Activated CD4-positive, alpha-beta T cell treated with anti-CD3 and anti-CD28 coated beads for 36 hours (primary cell): ENCODE measurements at places on chromosomes 11 and 22. TPM values are rescaled to one million over a fixed set of nuclear protein-coding genes. Genes with fewer than 3 reads are reported as not detected.

- no peak overlapping the region for H3K27ac ChIP-seq
- no peaks in the 10 kb centered on the region for H3K4me1 ChIP-seq
- peaks cover 20% of the 10 kb centered on the region for H3K27me3 ChIP-seq
- no peak overlapping the region for H3K4me3 ChIP-seq
- no peaks in the 10 kb centered on the region for H3K36me3 ChIP-seq
Measured at GRCh38 chr22:35124691-35125219, 58.8 kb downstream of the ISX start.

- H3K4me3 ChIP-seq: no peak overlapping the region
- peak; percentile 30 for DNase-seq
- H3K27me3 ChIP-seq: peaks cover 36% of the 10 kb centered on the region
- no peak overlapping the region for H3K27ac ChIP-seq
- no peaks in the 10 kb centered on the region for H3K36me3 ChIP-seq
Measured at GRCh38 chr11:107741044-107741823, 29.4 kb upstream of the SLN start.

- H3K4me1 ChIP-seq: peaks cover 30% of the 10 kb centered on the region
- peaks cover 3% of the 10 kb centered on the region for H3K36me3 ChIP-seq
- peak overlapping the region; percentile 82 for H3K4me3 ChIP-seq
- peak overlapping the region; percentile 83 for H3K27ac ChIP-seq
- peak; percentile 93 for DNase-seq
- H3K27me3 ChIP-seq: no peaks in the 10 kb centered on the region
Measured at GRCh38 chr22:31084811-31085492, 3.8 kb downstream of the SMTN start.

DNA sequence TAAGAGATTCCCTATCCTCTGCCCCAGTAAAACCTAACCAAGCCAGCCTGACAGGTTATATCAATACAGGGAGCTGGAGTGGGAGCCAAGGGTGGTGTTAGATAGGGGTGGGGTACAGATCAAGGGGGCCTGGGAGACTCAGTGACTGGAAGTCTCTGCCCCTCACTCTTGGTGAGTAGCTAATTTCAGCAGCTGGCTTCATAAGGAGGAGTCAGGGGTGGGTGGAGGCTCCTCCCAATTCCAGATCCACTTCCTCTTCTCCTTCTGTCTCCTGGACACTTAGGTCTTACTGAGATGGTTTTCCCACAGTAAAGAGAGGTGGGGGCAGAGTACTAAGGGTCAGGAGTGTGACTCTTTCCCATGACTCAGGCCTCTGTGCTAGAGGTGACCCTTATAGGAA lies 1.1 kb upstream of the VSIG2 start:
- H3K4me3 ChIP-seq: no peak overlapping the region
- H3K4me1 ChIP-seq: peaks cover 1% of the 10 kb centered on the region
- no peaks in the 10 kb centered on the region for H3K36me3 ChIP-seq
- no peak overlapping the region for H3K27ac ChIP-seq

DNA sequence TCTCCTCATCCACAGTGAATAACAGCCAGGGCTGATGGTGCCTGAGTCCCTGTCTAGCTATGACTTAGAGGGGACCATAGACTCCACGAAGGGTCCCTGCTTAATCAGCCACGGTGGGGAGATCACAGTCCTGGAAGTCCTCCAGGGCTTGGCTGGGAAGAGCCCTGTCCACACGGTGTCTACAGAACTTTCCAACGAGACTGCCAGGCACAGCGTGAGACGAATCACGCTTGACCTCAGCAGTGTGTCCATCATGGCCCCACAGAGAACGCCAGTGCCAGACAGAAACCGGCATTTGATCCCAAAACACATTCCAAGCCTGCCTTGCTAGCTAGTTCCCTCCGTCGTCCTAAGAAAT lies 143.4 kb downstream of the CRYBB2 start:
- H3K4me1 ChIP-seq: peaks cover 1% of the 10 kb centered on the region
- H3K36me3 ChIP-seq: no peaks in the 10 kb centered on the region
- H3K4me3 ChIP-seq: no peak overlapping the region
- no peak for DNase-seq
- no peak overlapping the region for H3K27ac ChIP-seq
- no peaks in the 10 kb centered on the region for H3K27me3 ChIP-seq

DNA sequence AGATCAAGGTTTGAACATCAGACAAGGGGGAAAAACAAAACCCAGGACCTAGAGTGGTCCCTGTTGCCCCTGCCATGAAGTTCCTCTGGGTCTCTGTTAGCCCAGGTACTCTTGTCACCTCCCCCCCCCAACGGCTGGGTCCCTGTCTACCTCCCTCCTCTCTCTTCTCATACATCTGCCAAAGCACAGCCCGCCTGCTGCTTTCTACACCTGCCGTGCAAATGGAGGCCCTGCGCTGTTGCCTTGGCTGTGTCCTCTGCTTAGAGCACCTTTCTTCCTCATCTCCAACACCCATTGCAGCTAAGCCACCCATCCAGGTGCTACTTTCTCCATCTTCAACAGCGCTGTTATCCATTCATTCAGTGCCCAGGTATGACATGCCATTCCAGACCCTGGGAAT lies 99.2 kb downstream of the TP53I11 start:
- H3K36me3 ChIP-seq: peaks cover 7% of the 10 kb centered on the region
- DNase-seq: no peak

DNA sequence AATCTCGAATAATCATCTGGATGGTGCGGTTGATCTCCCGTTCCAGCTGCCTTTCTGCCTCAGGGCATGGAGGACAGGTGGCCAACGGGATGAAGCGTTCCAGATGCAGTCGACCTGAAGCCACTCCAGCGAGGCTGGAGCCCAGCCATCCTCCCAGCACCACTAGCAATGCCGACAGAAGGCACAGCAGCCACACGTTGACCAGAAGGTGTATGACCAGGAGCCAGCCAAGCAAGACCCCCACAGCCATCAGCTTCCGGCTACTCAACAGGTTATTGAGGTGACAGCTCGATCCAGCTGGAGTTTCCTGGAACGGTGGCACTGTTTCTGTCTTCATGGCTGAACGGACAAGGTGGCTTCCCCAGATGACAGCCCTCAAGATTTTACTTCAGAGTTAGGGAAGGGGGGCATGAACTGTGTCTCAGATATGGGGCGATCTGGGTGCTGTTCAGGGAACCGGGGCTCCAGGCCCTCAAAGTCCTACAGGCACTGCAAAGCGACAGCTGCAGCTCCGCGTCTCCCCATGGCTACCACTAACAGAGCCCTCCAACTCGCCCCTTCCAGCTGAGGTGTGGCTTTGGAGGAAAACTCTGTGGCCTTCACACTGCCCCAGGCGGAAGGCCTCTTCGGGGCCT lies 559 bp downstream of the SNX19 start:
- H3K27me3 ChIP-seq: peaks cover 1% of the 10 kb centered on the region
- peaks cover 32% of the 10 kb centered on the region for H3K4me1 ChIP-seq
- peak overlapping the region; percentile 75 for H3K27ac ChIP-seq
- DNase-seq: no peak
- peak overlapping the region; percentile 78 for H3K4me3 ChIP-seq
- H3K36me3 ChIP-seq: peaks cover 42% of the 10 kb centered on the region

DNA sequence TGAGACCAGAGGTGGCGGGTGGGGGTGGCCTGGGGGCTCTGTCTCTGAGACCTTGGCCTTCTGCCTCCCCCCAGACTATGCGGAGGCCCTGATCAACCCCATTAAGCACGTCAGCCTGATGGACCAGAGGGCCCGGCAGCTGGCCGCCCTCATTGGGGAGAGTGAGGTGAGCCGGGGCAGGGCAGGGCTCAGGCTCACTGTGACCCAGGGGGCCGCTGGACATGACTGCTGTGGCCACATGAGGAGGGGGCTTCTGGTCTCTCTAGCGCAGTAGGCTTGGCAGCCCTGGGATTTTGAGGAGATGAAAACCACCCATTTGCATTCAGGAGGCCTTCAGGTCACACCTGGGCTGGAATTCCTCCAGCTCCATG lies 12.6 kb downstream of the PLCB3 start:
- no peak overlapping the region for H3K27ac ChIP-seq
- no peak overlapping the region for H3K4me3 ChIP-seq
- H3K36me3 ChIP-seq: peaks cover 10% of the 10 kb centered on the region
- no peak for DNase-seq
- H3K4me1 ChIP-seq: peaks cover 22% of the 10 kb centered on the region
- H3K27me3 ChIP-seq: no peaks in the 10 kb centered on the region

DNA sequence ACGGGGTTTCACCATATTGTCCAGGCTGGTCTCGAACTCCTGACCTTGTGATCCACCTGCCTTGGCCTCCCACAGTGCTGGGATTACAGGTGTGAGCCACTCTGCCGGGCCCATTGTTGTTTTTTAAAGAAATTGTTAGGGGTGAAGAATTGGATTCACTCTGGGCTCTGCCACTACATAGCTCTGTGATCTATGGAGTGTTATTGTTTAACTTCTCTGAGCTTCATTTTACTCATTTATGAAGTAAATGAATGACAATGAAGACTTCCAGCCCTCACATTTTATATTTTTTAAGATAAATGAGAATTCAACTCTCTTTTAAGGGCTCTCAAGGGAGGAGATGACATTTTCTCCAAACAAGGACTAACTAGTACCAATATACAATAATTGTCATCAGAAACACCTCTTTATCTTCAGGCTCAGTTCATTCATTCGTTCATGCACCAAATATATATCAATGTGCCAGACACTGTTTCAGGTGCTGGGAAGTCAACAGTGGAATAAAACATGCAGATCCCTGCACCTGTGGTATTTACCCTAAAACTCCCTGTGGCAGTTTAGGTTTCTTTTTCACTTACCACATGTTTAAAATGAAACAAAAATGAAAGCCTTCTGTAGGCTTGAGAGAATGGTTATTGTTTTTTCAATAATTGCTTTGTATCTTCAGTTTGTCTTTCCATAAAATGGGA lies 23.5 kb upstream of the GRAMD1B start:
- H3K27me3 ChIP-seq: peaks cover 5% of the 10 kb centered on the region
- H3K36me3 ChIP-seq: no peaks in the 10 kb centered on the region
- no peak for DNase-seq
- H3K4me1 ChIP-seq: peaks cover 26% of the 10 kb centered on the region

GRCh38 chr11:10908215-10908951 lies 50.5 kb upstream of the ZBED5 start:
- H3K27me3 ChIP-seq: peaks cover 4% of the 10 kb centered on the region
- H3K4me1 ChIP-seq: no peaks in the 10 kb centered on the region
- H3K4me3 ChIP-seq: no peak overlapping the region
- no peak for DNase-seq
- no peak overlapping the region for H3K27ac ChIP-seq
- H3K36me3 ChIP-seq: no peaks in the 10 kb centered on the region

GRCh38 chr11:78390809-78391208 lies 26.8 kb downstream of the GAB2 start:
- H3K27ac ChIP-seq: no peak overlapping the region
- H3K36me3 ChIP-seq: no peaks in the 10 kb centered on the region
- H3K27me3 ChIP-seq: no peaks in the 10 kb centered on the region
- no peak overlapping the region for H3K4me3 ChIP-seq

SGSM1 gene
- total RNA-seq: 0.35 TPM

ALX4 gene
- total RNA-seq: not detected

LINC01488 gene
- not detected for total RNA-seq

TXNRD2 gene
- total RNA-seq: 25.3 TPM

B4GALNT4 gene
- total RNA-seq: 3.8 TPM

CHADL gene
- total RNA-seq: 0.11 TPM

APOA1 gene
- not detected for total RNA-seq

WT1 gene
- total RNA-seq: not detected

HEPHL1 gene
- total RNA-seq: not detected

SYT9 gene
- not detected for total RNA-seq

PPP2R5B gene
- 13.2 TPM for total RNA-seq
